Small intestine (tissue), 16 donors: ENCODE measurements at places on chromosomes 7 and 10.
A peak's percentile ranks its signal among the peaks of the same experiment; 100 is the strongest.

GRCh38 chr7:26305090-26305868 is 13.6 kb downstream of the SNX10 start:
- no peak for DNase-seq

DNA sequence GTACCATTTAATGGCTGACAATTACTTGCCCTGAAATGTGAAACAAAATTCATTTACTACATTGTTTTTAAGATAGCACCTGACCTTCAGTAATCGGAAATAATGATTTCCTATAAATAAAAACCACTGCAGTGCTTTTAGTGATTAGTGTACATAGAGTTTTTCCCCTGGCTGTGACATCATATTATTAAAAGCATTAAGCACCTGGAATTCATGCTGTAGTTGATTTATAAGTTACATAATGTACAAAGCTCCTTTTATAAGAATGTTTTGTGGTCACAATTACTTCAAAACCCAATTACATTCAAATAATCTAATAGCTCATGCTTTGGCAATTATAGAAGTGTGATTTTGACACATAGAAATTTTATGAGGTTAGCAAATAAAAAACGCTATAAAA is 44.3 kb upstream of the EIF4H start:
- no peak for DNase-seq

DNA sequence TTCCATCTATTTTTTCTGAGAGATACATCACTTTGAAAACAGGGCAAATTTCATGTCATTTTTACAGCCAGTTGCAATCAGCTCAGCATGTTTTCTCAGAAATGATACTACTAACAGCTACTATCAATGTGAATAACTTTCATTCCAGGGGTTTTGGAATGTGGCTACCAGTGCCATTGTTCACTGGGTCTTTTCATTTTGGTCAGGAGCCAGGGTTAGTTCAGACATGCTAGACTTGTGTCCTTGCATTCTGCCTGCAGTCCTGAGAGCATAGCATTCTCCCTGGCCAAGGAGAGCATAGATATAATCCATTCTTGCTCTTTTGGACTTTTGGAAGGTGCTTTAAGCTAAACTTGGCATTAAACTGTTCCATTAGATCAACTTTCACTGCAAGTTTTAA is 160.9 kb upstream of the NEBL start:
- no peak for DNase-seq

DNA sequence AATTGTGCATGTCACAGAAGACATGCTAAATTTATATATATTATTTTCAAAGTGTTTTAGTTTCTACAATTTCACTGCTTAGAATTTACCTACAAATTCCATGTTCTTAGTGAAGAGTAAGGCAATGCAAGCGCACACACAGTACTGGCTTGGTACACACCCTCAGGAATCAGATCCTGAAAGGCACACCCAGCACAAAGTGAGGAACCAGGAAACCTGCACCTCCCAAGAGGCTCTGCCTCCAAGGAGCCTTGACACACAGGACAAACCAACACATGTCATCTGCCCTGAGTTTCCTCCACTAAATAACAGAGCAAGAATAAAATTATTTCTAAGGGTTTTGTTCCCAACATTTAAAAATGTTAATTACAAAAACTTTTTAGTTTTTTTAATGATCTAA is 156.2 kb downstream of the PARD3 start:
- DNase-seq: no peak

DNA sequence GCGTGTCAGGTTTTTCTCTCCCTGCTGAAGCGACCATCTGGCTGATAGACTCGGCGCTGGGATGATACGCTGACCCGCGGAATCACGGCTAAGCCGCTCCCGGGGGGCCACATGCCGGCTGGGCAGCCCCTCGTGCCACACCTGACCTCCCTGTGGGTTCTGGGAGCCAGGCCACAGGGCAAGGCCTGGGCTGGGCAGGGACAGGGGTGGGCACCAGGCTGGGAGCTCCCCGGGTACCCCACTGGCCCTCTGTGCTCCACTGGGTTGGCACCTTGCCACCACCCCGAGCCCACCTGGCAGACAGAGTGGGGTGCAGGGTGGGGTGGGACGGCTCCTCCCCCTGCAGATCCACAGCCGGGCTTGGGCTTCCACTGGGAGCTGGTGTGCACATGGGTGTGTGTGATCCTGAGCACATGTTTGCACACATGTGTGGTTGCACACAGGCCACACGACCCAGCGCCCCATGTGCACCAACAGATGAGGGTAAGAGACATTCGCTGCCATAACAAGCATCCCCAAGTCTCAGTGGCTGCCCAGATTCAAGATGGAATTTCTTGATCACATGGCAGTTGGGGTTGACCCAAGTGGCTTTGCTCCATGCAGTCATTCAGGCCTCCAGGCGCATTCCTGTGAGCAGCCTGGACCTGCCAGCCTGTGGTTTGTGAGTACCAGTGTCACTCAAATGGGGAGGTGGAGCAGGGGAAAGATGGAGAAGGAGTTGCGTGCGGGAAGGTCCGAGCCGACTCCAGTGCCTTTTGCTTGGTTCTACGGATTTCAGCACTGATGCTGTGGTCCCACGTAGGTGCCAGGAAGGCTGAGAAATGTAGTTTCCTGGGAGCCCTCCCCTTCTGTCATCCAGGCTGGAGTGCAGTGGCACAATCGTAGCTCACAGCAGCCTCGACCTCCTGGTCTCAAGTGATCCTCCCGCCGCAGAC is 79.7 kb downstream of the UNCX start:
- DNase-seq: no peak

GRCh38 chr7:151225948-151226510 is 976 bp downstream of the ABCF2 start:
- DNase-seq: no peak

- DNase-seq: no peak
These were observed 14.0 kb downstream of the PWWP2B start for GRCh38 chr10:132410779-132411532.

GRCh38 chr7:8109196-8110022 is 140.8 kb downstream of the GLCCI1 start:
- DNase-seq: no peak

GRCh38 chr7:5795752-5796475 is 14.5 kb upstream of the RNF216 start:
- DNase-seq: no peak

DNA sequence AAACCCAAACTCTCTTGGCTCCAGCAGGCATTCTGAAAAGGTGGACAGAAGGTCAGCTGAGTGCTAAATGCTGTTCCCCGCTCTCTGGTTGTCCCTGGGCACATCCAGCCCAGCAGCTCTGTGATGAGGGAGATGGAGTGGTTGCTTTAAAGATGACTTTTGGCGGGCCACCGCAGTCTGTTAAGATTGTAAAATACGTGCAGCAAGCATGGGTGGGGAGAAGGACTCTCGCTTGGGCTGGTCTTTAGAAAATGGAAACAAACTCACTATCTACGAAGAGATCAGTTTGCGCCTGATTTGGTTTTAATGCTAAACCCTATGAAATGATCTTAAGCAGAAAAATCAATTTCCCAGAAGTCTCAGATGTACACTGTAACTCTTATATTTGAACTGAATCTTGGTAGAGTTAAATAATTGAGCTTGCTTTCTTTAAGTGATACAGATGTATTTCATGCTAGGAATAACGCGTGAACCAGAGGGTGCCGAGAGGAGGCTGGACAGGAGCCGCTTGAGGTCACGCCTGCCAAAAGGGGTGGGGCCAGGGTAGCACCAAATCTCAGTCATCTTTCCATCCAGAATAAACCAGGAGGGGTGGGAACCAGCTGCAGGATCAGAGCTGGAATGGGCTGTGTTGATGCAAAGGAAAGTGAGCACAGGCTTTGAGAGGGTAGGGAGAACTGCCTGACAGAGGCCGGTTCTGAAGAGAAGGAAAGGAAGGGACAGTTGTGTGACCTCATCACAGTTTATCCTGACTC is 170.2 kb upstream of the MKI67 start:
- DNase-seq: no peak

DNA sequence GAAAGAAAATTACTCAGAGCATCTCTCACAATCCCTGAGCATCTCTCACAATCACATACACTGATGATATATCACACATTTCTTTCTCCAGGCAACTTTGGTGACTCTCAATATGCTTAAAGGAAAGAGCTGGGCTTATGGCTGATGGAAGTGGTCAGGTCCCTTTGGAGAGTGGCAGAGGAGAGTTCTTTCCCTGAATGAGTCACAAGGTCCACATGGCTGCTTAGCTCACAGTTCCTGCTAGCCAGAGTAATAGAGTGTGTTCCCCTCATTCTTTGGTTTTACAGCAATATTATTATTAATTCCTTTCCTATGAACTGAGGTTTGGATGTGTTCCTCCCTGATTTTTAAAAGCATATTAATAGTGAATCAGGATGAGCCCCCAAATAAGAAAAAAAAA is 287.4 kb downstream of the C7orf25 start:
- DNase-seq: no peak

- no peak for DNase-seq
These were observed 17.3 kb downstream of the KDM7A start for GRCh38 chr7:140159497-140159896.

DNA sequence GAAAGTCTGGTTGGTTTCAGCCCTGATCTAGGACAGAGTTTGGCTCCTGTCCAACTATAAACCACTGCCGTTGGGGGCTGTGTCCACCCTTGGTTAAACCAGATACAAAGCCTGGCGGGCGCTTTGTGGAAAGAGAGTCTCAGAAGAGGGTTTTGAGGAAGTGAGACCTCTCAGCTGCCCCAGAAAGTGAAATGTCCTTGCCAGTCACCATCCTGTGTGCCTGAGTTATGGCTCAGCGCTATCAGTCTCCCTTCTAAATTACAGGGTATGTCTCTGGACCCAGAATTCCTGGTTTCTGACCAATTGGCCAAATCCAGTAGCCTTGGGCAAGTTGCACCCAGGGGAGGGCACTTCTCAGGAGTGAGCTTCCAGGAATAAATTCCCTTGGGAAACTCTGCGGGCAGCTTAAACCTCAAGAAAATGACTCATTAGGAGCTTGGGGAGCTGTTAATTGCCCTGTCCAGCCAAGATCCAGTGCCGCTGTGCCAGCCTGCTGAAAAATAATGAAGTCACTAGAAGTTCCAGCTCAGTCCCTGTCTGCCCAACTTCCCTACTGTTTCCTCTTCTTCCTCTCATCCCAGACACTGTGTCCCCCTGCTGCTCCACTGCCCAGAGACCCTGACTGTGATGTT is 66.7 kb upstream of the PDZD8 start:
- no peak for DNase-seq

- no peak for DNase-seq
These were observed 50.9 kb downstream of the CCDC3 start for GRCh38 chr10:12950583-12951128.

DNA sequence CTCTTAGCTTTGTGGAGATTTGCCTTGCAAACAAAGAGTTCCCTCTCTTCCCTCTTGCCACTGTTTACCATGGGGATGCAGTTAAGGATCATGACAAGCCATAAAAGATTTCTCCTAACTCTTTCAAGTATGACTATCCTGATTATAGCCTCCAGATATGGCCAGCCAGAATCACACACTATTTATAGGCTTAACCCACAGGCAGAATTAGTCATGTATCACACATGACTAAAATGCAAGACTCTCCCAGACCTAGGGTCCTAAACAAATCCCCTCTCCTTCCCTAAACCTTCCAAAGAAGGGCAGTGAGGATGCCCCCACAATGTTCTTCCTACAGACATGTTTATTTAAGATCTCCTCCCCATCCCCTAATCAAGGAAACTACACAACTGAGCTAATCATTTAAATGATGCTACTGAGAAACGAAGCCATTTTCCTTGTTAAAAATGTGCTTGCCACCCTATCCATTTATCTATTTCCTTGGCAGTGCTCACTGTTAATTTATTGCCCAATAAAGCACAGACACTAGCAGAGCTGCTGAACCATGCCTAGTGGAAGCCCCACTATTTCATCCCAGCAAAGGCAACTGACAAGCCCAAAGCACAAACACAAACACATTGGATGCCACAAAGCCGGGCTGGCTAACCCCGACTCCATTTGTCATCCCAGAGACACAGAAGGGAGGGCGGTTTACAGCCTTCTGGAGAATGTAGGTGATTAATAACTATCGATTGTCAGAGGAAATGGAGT is 363.4 kb downstream of the KCNMA1 start:
- DNase-seq: no peak

DNA sequence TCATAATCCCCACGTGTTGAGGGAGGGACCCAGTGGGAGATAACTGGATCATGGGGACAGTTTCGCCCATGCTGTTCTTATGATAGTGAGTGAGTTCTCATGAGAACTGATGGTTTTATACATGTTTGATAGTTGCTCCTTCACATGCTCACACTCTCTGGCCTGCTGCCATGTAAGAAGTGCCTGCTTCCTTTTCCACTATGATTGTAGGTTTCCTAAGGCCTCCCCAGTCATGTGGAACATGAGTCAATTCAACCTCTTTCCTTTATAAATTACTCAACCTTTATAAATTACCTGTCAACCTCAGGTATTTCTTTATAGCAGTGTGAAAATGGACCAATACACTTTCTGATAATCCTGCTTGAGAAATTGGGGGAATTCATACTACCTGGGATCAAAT is 80.2 kb downstream of the ZNF37A start:
- no peak for DNase-seq

- no peak for DNase-seq
These were observed 112.5 kb upstream of the GJD4 start for GRCh38 chr10:35492386-35493195.

DNA sequence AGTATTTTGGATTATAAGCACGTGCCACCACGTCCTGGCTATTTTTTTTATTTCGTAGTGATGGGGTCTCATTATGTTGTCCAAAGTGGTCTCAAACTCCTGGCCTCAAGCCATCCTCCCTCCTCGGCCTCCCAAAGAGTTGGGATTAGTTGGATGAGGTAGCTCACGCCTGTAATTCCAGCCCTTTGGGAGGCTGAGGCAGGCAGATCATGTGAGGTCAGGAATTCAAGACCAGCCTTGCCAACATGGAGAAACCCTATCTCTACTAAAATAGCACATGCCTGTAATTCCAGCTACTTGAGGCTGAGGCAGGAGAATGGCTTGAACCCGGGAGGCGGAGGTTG is 21.8 kb upstream of the YWHAG start:
- no peak for DNase-seq

- no peak for DNase-seq
These were observed 76.3 kb downstream of the GLCCI1 start for GRCh38 chr7:8044761-8045430.

DNA sequence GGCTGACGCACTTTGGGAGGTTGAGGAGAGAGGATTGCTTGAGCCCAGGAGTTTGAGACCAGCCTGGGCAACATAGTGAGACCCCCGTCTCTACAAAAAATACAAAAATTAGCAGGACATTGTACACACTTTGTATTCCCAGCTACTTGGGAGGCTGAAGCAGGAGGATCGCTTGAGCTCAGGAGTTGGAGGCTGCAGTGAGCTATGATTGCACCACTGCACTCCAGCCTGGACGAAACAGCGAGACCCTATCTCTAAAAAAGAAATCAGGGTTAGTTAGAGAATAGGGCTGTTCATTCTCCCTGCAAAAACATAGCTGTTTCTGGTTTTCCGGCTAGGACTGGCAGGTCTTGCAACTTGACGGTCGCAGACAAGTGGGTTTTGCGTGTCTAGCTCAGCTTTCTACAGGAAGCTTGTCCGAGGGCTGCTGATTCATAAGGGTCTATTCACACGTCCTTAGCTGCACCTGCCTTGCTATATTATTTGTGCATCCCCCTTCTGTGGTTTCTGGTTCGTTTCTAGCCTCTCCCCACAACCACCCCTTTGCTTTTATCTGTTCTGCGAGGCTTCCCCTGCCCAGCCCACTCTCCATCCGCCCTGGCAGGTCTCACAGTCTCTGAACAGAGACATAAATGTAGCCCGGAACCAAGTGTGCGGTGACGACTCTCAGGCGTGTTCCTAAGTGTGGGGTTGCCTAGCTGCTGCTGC is 10.7 kb downstream of the AMZ1 start:
- DNase-seq: peak; percentile 38
